Mucosa of gallbladder (tissue), 1 donor: ENCODE measurements at places on chromosomes 12 and 14. TPM values are rescaled to one million over a fixed set of nuclear protein-coding genes. Genes with fewer than 3 reads are reported as not detected.
A peak's percentile ranks its signal among the peaks of the same experiment; 100 is the strongest.

DNA sequence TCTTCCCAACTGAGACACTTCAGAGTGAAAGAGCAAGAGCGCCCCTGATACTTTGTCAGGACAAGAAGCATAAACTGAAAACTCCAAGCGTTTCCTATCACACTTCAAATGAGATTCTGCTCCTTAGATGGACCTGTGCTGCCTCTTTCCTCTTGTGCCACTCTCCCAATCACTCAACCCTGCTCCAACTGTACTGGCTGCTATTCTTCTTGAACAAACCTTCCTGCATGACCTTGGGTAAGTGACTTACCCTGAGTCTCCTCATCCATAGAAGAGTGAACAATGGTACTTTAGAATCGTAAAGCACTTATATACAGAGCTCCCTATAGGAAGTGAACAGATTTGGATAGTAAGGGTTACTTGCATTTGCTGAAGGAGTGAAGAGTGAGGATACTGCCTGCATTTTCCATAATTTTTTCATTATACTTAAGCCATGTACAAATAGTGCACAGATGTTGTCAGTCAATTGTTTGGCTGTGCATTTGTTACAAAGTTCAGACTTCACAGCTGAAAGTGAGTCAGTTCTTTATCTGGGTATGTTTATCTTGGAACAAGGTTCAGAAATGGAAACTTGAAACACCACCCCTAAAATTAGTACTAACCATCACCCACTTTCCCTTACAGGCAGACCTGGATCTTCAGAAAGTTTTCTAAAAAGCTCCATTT is 10.8 kb downstream of the MTERF2 start:
- no peak for DNase-seq

- DNase-seq = peak; percentile 33
These were observed 32.7 kb downstream of the MED6 start for GRCh38 chr14:70567791-70568190.

GRCh38 chr14:90811641-90812040 is 4.6 kb downstream of the TTC7B start:
- no peak for DNase-seq

GRCh38 chr14:95876761-95877538 is at the start of gene TUNAR:
Gene TUNAR, plus strand, starts transcription at chr14:95876832.
- no peak for DNase-seq

GRCh38 chr14:76761960-76762410 is 717 bp downstream of the VASH1 start:
- DNase-seq = no peak

- DNase-seq = no peak
These were observed 16.6 kb downstream of the ACTR10 start for GRCh38 chr14:58216544-58216943.

DNA sequence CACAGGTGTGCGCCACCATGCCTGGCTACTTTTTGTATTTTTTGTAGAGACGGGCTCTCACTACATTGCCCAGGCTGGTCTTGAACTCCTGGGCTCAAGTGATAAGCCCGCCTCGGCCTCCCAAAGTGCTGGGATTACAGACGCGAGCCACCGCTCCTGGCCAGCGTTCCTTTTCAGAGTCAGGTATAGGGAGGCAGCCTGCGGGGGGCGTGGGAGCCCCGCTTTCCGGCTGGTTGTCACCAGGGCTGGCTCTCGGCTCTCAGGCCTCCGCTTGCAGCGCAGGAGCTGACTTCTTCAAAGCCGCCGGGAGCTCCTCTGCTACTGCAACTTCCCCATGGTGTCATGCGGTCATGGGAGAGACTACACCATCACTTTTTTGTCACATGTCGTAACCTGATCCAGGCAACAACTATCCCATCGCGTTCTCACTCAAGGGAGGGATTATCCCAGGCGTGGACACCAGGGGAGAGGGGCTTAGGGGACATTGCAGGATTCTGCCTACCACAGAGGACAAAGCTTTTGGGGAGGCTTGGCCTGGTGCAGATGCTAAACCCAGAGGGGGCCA is 129.4 kb downstream of the SCARB1 start:
- DNase-seq = peak; percentile 52

- DNase-seq = no peak
These were observed 22.2 kb upstream of the DIP2B start for GRCh38 chr12:50482571-50482970.

GRCh38 chr12:26466726-26467125 is 271.4 kb downstream of the SSPN start:
- no peak for DNase-seq

- DNase-seq = no peak
These were observed 12.0 kb upstream of the SLCO1B3 start for GRCh38 chr12:20798554-20798953.

DNA sequence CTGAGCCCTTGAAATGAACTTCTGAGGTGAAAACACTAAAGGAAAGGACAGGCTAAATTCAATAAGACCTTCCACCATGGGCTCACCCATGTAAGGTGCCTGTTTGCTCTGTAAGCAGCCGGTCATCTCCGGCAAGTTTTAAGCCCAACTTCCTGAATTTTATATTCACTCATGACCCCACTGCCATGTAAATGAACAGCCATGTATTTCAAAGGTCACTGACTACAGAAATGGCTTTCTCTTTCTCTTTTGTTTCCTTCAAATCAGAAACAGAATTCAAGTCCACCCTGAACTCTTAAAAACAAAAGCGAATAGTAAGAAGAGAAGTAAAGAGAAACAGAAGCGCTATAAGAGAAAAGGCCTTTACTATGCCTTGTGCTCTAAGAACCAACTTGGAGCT is 61.7 kb upstream of the OVCH1 start:
- no peak for DNase-seq

- no peak for DNase-seq
These were observed 5.5 kb downstream of the KHNYN start for GRCh38 chr14:24435192-24435810.

- DNase-seq = no peak
These were observed 12.3 kb upstream of the APOF start for GRCh38 chr12:56374726-56375597.

- DNase-seq = no peak
These were observed 7.6 kb upstream of the ZNF410 start for GRCh38 chr14:73879027-73879426.

GRCh38 chr14:89493877-89494634 is 77.0 kb upstream of the FOXN3 start:
- no peak for DNase-seq

GRCh38 chr12:104480826-104481440 is 24.2 kb downstream of the CHST11 start:
- DNase-seq = no peak

GRCh38 chr12:56863789-56864188 is 70.4 kb downstream of the SDR9C7 start:
- no peak for DNase-seq

DNA sequence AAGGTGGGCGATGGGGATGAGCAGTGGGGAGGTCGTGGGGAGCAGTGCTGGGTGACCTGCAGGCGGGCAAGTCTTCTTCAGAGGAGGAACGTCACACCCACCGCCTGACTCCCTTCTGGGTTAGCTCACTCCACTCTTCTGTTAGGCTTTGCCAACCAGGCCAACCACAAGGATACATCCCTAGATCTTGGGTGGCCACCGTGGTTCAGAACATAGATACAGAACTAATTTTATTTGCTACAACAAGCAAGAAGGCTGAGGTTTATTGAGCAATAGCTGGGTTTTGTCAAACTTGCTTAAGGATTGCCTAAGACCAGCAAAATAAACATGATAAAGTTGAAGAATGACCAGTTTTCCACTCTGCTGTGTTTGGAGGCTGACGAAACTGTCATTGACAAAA is 109.4 kb downstream of the DACT1 start:
- DNase-seq = peak; percentile 72

DNA sequence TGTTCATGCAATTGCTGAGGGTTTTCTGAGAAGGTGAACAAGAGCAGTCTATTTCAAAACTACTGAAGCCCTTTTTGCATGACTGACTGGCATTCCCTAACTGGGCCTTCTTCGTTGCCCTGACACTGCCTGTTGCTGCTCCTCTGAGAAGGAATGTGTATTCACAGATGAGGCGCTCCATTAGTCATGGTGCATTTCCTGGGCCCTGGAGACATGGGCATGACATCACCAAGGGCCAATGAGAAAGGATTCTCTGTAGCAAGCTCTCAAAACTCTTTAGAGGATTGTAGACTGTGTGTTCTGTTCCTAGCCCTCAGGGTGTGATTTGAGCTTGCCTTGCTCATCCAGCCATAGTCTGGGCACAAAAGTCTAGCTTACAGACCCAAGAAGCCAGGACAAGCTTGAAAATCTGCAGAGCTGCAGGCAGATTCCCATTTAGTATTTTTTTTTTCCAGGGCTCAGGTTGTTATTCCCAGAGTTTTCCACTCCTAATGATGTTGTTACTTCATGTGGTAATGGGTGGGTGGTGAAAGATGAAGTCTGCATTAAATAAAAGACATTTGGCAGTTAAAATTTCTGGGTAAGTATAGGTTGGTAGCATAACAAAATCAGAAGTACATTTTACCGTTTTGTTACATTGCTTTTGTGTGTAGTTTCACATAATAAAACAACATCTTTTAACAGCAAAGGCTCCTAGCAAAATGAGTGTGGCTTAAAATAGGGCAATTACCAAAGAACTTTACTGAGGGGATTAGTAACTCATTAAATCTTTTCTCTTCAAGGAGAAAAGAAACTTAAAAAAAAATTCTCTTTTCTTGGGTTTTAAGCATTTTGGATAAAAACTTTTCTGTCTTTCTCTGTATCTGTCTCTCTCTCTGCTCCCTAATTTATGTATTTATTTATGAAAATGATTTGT is 318.4 kb downstream of the RAD51B start:
- peak; percentile 29 for DNase-seq

- no peak for DNase-seq
These were observed 71.1 kb upstream of the ZDHHC17 start for GRCh38 chr12:76692846-76693245.

- peak; percentile 90 for DNase-seq
These were observed at the start of gene SMARCD1 for GRCh38 chr12:50084775-50085614. Gene SMARCD1, plus strand, starts transcription at chr12:50085342. Its CDS starts 28 bp downstream, at chr12:50085370.

- DNase-seq = no peak
These were observed 1.5 kb upstream of the PRPF39 start for GRCh38 chr14:45082420-45082819.

DNA sequence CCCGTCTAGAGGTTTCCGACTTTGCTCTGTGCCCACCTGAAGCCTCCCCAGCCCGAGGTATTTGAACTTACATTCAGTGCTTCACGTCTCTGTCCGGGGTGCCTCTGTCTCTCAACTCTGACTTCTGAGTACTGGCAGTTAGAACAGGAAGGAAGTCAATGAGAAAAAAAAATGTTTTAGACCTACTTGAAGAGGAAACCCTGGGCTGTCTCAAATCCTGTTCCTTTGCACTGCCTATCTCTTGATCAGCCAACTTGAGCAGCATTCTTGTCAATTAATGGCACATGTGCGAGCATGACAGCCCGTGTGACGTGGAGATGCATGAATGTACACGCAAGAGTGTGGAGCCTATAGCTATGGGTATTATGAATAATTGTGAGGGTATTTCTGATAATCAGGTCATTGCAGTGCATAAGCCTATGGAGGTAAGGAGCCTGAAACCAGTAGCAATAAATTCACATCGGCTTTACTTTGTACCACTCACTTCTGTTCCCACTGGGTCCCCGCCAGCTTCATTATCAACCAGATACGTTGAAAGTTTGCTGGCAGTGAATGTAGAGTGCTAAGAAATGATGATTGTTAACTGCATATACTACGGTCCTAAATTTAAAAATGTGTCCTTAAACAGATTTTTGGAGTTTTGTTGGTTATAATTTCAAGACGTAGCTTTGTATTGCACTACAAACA is at the start of gene ARHGDIB:
ARHGDIB (minus strand) TSS at position 136 of the 687 bp plus-strand sequence. CDS start 10,889 bp downstream, outside the sequence.
- DNase-seq = peak; percentile 47

DNA sequence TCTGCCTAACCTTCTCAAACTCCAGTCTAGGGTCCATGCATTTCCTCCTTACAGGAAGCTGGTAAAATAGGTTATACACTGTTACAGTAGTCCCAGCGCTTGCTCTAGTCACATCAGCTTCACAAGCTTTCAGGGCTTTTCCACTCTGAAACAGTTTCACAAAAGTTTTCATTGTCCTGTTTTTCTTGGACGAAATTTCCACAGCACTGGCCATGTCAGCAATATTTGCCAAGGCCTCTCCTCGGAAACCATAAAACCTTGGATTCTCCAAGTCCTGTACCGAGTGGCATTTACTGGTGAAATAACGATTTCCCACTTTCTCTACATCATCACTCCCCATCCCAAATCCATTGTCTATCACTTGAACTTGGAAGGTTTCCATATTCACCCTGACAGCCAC is 2.1 kb downstream of the MLH3 start:
- DNase-seq = no peak

DNA sequence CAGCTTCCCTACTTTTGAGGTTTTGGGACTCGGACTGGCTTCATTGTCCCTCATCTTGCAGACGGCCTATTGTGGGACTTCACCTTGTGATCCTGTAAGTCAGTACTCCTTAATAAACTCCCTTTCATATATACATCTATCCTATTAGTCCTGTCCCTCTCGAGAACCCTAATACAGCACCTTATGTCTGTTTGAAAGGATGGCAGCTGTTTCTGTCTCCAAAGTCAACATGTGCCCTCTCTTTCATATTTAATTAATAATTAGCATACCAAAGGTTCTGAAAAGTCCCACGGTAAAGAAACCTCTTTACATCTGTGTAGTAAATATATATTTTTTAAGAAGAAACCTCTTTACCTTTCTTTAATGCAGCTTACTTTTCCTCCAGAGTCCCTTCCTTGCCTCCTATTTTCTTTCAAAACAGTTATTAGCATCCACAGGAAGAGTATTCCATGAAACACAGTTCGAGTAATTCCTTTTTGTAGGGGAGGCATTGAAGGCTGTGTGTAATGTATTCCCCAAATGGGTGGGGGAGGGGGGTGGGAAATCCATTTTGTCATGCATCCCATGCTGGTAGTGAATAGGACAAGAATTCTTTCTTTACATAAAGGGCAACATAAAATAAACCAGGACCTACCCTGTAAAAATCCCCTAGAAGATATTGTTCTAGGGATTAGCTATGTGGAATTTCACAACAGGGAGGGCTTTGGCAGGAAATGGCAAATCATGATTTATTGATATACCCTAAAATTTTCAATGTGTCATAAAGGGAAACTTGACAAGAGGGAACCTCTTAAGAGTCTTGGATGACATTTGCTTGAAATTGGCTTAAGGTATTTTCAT is 241.5 kb downstream of the SUDS3 start:
- no peak for DNase-seq

TPPP2 gene
- 0.81 TPM for total RNA-seq

GAS2L3 gene
- total RNA-seq = 65.9 TPM

STON2 gene
- total RNA-seq = 41.3 TPM

FZD10 gene
- 1.1 TPM for total RNA-seq

TTC8 gene
- total RNA-seq = 21.1 TPM

SSPN gene
- 64.4 TPM for total RNA-seq

ASB2 gene
- 28.0 TPM for total RNA-seq

PROX2 gene
- 0.06 TPM for total RNA-seq

GAPDH gene
- 2,392 TPM for total RNA-seq

CAPZA3 gene
- total RNA-seq = 0.20 TPM

KRT84 gene
- not detected for total RNA-seq

SYNDIG1L gene
- total RNA-seq = 0.26 TPM

CLEC2B gene
- total RNA-seq = 10.1 TPM

GPR65 gene
- 3.0 TPM for total RNA-seq
